ENCODE measurements at places on chromosomes 4 and X. TPM values are rescaled to one million over a fixed set of nuclear protein-coding genes. Genes with fewer than 3 reads are reported as not detected.

GRCh38 chrX:127606590-127606989 is 445.6 kb downstream of the ACTRT1 start:
- DNase-seq: no peak

DNA sequence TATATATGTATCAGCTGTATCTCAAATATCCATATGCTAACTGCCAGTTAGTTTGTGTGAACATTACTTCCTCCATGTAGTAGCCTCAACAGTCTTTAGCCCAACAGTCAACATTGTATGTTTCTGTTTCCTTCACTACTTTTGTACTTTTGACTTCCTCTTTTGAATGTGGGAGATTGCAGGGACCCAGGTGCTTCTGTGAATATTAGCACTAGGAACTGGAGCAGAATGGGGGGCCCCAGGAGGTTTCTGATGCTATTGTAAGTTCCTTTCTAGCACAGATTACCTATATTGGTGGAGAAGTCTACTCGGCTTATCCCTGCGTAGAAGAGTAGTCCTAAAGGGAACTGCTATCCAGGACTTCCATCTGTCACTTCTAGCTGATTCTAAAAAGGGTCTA is 2.3 kb downstream of the PLAC8 start:
- DNase-seq: no peak

Gene MAGEA4
- not detected for total RNA-seq

Gene NIPAL1
- total RNA-seq: 3.9 TPM
